Endothelial cell of umbilical vein (primary cell): ENCODE measurements at places on chromosomes 12 and 14. TPM values are rescaled to one million over a fixed set of nuclear protein-coding genes. Genes with fewer than 3 reads are reported as not detected.

PLA2G1B gene
- not detected in 2 replicates for total RNA-seq

CCND2 gene
- 3.4 and 5.7 TPM in 2 replicates for total RNA-seq

OR4Q3 gene
- total RNA-seq: not detected in 2 replicates

BHLHE41 gene
- 0.07 and 0.24 TPM in 2 replicates for total RNA-seq

ACAD10 gene
- 14.9 and 16.3 TPM in 2 replicates for total RNA-seq

TAPBPL gene
- 9.9 and 11.7 TPM in 2 replicates for total RNA-seq

MANSC4 gene
- total RNA-seq: 0.65 TPM in 1 of 2 replicates, not detected in the other

CCDC196 gene
- total RNA-seq: not detected in 2 replicates

TUBA1B gene
- total RNA-seq: 2,228 and 2,245 TPM in 2 replicates

KMT2D gene
- 106 and 120 TPM in 2 replicates for total RNA-seq

DNA sequence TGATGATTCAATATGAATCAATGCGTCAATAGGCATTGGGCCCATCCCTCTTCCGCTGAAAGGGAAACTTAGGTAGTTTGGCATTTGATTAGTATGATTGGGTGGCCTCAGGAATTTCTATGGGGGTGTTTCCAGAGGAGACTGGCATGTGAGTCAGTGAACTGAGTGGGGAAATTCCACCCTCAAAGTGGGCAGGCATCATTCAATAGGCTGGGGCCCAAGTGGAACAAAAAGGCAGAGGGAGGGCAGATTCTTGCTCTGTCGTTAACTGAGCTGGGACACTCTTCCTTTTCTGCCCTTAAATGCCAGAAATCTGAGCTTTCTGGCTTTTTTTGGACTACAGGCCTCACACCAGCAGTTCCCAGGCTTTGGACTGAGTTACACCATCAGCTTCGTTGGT, 373.5 kb downstream of the RPS29 start:
- DNase-seq: no peak

DNA sequence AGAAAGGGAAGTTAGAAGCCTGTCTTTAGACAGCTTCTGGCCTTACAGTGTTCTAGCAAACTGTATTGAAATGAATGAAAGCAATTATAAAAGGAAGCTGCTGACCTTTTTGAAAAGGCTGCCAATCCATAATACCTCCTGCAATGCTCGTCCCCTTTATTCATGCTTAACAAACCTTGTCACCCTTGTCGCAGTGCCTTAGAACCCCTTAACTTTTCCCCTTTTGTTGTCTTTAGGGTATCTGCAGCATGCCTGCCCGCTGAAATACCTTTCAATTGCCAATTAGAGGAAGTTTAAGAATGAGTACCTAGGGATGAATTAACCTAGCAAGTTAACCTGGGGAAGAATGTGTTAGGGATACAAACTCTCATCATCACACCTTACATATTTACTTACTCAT, 731.2 kb downstream of the RERGL start:
- DNase-seq: no peak

DNA sequence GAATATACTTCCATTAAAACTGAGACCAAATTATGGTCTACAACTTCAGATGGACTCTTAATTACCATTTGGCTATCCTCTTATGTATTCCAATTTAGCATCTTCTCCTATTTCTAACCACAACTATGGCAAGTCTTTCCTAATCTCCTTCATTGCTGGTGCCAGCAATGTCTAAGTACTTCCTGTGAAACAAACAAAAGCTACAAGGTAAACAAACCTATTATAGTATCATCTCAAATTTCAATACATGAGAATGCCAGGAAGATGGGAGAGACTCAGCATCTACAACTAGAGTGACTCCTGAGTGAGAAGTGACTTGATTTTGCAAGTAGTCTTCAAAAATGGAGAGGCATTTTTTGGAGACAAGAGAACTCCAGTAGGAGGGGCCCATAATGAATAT, 202.9 kb upstream of the ATXN7L3B start:
- peak; percentile 4 for DNase-seq

GRCh38 chr12:67649261-67649569, 670 bp downstream of the DYRK2 start:
- no peak for DNase-seq

GRCh38 chr12:16112612-16113560, 164.6 kb downstream of the SLC15A5 start:
- no peak for DNase-seq

- peak; percentile 95 for DNase-seq
These were observed 2.3 kb downstream of the GSG1 start for GRCh38 chr12:13100882-13101769.

- DNase-seq: no peak
These were observed 30.8 kb downstream of the NTN4 start for GRCh38 chr12:95759718-95760117.

DNA sequence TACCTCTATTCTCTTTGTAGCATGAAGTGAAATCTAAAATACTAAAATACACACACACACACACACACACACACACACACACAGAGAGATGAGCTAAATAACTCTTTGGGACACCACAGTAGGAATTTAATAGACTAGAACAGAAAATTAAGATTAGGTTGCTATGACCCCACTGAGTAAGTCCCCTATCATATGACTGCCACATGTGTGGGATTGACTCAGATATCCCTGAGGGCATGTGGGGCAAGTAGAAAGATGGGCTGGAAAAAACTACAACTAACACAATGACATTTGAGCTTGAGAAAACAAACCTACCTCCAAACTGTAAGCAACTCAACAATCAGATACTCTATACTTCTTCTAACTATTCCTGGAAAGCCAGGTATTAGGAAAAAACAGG, 27.0 kb downstream of the SLC25A21 start:
- DNase-seq: no peak

DNA sequence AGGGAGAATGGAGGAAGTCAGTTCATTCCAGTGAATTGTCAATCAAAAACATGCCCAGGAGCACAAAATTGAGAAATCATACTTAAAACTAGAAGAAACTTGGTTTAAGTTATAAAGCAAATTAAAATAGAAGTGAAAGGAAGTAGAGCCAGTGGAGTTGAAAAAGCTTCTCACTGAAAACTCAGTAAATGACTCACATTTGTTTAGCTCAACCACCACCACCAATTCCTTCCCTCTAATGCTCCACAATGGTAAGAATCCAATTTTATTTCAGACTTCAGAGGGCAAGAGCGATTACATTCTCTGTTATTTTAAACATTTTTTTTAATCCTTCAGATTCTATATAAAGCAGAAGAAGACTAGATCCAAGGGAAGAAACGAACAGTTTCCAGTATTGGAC, 19.4 kb downstream of the UTP20 start:
- DNase-seq: no peak

GRCh38 chr14:89255852-89256251, 161.2 kb downstream of the FOXN3 start:
- no peak for DNase-seq

DNA sequence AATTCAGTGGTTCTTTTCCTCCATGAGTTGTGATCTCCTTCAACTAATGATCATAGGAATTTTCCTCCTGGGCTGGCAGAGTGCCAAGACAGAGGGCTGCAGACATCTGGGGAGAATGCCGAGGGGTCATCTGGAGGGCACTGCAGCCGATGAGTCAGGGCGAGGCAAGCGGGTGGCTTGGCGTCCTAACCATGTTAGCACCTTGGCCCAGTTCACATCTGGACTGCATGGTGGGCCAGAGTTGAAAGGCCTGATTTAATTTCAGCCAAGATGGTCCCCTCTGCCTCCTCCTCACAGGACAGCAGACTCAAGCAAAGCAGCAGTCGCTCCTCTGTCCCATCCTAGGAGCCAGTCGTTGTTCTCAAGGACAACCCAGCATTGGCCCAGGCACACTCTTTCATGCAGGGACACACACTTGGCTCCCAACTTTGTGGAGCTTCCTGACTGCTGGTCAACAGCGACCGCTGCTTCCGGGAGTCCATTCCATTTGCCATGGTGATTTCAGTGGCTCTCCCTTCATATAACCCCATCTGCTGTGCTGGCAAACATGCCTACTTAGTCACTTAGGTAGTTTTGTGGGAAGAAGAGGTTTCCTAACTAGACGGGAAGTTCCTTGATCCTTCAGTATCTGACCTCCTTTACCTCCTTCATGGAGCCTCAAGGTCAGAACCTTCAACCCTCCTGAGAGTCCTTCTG, 161.8 kb downstream of the TTC8 start:
- no peak for DNase-seq

DNA sequence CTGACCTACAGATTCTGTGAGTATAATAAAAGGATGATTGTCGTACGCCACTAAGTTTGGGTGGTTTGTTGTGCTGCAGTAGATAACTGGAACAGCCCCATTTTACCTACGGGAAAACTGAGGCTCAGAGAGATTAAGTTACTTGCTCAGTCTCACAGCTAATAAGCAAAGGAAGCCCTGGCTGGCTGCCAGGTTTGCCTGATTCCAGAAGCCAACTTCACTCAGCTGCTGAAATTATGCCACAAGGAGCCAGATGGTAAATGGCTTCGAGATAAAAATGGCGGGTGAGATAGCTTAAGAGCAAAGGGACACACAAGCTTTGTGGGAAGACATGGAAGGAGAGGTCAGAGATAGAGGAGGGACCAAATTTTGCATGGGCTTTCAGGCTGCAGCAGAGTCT, 191.5 kb upstream of the NOS1 start:
- peak; percentile 8 for DNase-seq

DNA sequence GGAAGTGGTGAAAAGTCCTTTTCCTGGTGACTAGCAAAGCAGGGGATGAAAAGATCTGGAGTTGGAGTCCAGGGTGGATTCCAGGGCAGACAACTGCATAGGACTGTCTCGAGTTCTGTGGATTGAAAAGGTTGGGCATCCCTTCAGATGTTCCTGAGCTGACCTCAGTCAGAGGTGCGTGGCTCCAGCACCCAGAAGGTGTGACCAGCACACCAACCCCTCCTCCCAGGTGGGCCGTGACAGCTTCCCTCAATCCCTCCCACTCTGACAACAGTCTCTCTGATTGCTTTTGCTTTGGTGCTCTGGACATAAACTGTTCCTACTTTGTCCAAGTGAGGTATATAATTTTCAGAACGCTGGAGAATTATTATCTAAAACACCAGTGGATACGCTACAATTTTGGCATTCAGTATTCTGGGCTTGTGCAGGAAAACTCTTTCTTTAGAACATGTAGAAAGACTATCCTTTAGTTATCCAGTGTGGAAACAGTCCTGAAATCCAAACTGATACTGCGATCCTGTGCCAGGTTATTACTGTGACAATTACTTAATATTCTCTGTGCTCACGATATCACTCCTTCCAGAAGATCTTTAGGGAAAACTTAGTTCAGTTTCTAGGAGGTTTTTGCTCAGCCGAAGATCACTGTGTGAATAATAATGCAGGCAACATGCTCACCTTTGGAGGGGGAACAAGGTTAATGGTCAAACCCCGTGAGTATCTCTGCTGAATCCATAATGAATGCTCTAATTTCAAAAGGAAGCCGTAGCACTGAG, 87.9 kb downstream of the DAD1 start:
- DNase-seq: no peak

GRCh38 chr14:90940318-90940962, 120.0 kb downstream of the RPS6KA5 start:
- no peak for DNase-seq

GRCh38 chr14:104892531-104893434, 27.7 kb downstream of the CEP170B start:
- DNase-seq: no peak

GRCh38 chr14:81298911-81299310, 78.2 kb upstream of the GTF2A1 start:
- DNase-seq: no peak

GRCh38 chr12:40692765-40693206, 547 bp downstream of the CNTN1 start:
- DNase-seq: no peak

- DNase-seq: no peak
These were observed 1383.3 kb upstream of the TMEM132C start for GRCh38 chr12:126883697-126884096.

DNA sequence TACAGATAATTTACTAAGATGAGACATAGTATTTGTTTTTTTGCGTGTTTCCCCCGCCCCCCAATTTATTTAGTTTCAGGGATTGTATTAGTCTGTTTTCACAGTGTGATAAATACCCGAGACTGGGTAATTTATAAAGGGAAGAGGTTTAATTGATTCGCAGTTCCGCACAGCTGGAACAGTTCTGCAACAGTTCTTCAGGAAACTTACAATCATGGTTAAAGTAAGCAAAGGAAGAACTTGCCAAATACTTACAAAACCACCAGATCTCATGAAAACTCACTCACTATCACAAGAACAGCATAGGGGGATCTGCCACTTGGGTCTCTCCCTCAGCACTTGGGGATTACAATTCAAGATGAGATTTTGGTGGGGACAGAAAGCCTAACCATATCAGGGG, 48.9 kb downstream of the LRRIQ1 start:
- DNase-seq: no peak

GRCh38 chr12:53743266-53744129, 8.3 kb downstream of the CISTR start:
- DNase-seq: peak; percentile 61

DNA sequence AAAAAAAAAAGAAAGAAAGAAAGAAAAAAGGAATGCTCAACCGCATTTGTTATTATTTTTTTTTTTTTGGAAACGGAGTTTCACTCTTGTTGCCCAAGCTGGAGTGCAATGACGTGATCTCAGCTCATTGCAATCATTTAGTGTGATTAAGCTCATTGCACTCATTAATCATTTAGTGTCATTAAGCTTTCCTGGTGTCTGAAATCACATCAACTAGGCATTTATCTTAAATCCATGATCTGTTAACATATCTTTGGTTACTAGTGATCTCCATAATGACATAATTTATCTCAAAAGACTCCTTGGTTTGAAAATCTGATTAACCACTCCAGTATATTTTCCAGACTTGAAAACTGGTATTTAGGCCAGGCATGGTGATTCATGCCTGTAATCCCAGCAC, 26.3 kb downstream of the ETFBKMT start:
- no peak for DNase-seq

GRCh38 chr12:50728417-50728816, 35.5 kb upstream of the ATF1 start:
- DNase-seq: no peak

GRCh38 chr12:63917864-63918799, 73.6 kb downstream of the SRGAP1 start:
- peak; percentile 83 for DNase-seq
